ENCODE measurements at places on chromosomes 6 and 20.

GRCh38 chr20:35120012-35120701, 27.0 kb downstream of the EDEM2 start:
- DNase-seq: no peak

GRCh38 chr6:148890652-148891404, 144.0 kb downstream of the UST start:
- no peak for DNase-seq

- no peak for DNase-seq
Observed at GRCh38 chr20:63045991-63046390, 39.2 kb upstream of the BHLHE23 start.

DNA sequence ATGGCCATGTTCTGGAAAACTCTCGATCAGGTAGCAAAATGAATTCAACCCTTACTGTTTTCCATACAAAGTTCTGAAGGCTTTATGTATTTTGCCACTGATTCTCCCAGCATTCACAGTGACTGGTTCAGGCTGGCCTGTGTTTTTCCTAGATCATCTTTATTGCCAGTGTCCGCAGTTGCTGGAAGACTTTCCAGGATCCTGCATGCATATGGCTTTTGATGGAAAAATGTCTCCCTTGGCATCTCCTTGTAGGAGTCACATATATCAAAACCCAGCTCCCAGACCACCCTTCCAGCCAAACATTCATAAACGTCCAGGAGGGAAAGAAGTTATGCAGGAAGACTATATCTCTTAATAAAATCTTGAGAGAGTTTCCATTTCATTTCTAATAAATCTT, 588.8 kb downstream of the MAFB start:
- DNase-seq: no peak

Measured in AG09319 (cell line).